Activated CD4-positive, alpha-beta T cell treated with anti-CD3 and anti-CD28 coated beads for 4 hours (primary cell): ENCODE measurements at places on chromosomes 5 and 9.

DNA sequence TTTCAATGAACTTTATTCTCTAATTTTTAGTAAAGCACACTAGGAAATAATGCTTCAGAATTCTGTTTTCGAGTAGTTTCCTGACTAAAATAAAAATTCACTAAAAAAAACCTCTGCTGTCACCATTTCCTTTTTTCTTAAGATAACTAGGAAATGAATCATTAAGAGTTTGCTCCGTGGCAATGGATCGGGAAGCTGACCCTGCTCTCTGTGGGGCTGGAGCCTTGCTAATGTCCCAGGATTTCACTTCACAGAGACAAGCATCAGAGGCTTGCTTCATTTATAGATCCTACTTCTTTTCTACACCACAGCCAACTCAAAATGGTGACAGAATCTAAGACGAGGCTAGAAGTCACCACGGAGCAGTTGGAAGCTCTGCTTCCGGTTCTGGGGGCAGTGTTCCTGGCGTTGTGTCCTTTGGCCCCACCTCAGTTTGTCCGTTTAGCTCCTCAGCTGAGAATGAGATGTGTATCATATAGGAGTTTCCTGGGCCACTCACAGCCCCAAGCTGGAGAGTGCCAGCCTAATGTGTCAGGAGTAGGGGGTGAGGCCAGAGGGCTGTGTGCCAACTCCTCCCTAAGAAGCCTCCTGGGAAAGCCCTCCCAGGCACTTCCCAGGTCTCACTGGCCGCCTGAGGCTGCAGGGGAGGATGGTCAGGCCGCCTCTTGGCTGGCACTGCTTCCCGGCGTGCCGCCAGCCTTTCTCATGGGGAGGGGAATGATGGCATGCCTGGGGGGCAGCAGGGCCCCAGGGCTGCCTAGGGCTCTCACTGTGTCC is 19.6 kb downstream of the TENT4A start:
- DNase-seq, result no peak

DNA sequence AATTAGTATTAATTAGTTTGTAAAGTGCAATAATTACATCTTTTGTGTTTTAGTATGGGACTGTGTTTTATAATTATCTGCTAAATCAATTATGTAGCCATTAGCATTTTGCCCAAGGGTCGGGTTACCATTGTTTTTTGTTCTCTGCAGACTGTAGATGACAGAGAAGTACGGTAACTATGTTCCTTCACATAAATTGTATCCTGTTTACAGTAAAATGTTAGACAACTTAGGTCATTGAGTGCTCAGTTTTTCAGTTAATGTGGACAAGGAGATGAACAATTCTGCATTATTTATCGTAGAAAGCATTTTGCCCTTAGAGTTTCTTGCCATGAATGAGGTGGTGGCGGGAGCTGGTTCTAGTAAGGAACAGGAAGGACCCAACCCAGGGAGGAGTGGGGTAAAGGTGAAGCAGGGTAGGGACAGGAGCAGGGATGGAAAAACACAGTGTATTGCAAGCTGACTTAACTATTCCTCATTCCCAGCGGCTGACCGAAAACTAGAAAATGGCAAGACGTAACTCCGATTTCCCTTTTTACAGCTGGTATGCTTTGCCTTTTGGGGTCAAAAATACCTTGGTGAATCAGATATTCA is 243.7 kb upstream of the SLC24A2 start:
- DNase-seq, result no peak

GRCh38 chr9:5388026-5388819 is 48.5 kb upstream of the RLN1 start:
- no peak for DNase-seq

- DNase-seq, result no peak
Observed at GRCh38 chr5:136309376-136309775, 56.0 kb downstream of the TRPC7 start.

DNA sequence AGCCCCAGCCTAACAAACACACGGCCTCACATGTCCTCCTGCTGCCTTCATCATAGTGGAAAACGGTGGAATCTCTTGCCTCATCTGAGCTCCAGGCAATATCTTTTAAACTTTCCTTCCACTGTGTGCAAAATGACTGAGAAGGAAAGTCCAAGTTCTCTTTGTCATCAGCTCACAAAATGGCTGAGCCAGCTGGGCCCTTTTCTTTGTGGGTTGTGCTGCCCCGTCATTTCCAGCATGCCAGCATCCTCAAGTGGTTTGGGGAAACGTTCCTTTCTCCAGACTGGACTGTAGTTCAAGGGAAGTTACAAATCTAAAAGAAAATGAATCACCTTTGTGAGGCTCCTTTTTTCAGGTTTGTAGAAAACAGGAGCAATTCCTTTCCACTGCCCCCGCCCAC is 171.1 kb upstream of the FSTL4 start:
- DNase-seq, result no peak
